ENCODE measurements at places on chromosomes 5 and 9.

DNA sequence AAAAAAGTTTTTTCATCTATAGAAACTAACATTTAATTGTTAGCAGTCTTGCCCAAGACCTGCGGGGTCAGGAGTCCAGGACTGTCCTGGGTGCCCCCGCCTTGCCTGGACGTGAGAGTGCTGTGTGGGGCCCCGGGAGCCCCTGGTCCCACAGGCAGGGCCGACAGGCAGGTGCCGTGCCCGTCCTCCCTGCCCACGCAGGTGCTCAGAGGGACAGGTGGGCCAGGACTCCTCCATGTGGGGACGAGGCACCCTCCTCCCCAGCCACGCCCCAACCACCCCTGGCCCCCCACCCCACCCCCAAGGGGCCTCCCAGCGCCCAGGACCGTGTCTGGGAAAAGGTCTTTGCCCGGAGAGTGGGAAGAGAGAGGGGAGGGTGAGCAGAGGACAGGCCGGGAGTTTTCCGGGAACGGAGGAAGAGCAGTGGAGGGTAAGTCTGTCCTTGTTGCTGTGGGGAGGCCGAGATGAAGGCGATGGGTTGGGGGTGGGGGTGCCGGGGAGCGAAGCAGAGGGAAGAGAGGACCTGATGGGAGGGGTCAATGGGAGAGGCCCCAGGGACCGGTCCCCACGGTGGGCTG is 2.7 kb upstream of the LCN12 start:
- no peak for DNase-seq

- no peak for DNase-seq
These were observed 1215.9 kb downstream of the EFNA5 start for GRCh38 chr5:106454651-106455415.

GRCh38 chr9:21542787-21543186 is 60.7 kb upstream of the IFNE start:
- DNase-seq = no peak

- peak; percentile 70 for DNase-seq
These were observed 3.0 kb downstream of the GRK6 start for GRCh38 chr5:177429248-177430040.

DNA sequence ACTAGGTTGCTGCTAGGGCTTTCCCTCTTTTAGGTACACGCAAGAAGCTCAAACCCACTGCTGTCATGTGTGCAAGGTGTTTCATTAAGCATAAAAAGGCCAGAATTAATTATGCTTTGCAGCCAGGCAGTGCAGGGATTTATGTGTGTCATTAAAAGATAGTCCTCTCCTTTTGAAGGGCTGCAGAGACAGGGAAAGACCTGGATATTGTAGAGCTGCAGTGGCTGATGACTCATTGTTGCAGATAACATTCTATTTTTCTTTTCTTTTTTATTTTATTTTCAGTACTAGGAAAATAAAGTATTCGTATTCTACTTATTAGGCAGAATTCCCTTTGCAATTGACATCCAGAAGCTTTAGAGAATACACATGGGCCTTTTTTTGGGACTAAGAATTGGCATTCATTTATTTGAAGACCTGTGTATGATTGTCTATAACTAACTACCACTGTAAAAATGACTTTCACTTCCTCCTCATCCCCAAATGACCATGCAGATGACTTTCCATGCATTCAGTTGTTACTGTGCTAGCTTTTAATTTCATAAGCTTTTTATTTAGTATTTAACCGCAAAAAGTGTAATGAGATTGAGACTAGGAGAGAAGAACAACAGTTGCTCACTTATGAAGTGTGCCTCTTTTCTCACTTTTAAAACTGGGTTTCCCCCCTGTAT is 113.0 kb downstream of the PAM start:
- DNase-seq = no peak

DNA sequence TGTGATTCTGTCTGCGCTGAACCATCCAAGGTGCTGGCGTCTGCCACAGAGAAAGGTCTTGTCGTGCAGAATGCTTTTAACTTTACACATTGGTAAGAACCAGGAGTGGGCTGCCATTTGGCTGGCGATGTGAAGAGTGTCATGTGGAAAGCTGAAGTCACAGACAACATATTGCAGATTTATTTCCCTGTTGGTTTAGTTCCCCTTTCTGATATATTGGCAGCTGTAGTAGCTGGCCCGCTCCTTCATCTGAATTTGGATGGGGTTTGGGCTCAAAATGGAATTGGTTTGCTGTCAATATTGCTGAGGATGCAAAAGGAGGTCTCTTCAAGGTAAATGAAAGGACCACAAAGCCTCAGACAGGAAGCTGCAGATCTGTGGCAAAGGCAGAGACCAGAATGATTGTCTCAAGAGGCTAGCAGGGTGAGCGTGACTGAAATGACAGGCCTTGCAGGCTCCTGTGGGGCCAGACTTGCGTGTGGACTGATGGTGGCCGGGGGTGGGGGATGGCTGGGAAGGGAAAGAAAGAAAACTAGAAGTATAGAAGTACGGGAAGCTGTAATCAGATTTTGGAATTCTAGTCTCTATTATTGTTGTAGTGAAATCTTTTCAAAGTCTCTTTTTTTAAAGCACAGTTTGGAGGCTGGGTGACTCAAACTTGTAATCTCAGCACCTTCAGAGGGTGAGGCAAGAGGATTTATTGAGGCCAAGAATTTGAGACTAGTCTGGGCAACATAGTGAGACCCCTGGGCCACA is 25.1 kb upstream of the CD180 start:
- DNase-seq = no peak

DNA sequence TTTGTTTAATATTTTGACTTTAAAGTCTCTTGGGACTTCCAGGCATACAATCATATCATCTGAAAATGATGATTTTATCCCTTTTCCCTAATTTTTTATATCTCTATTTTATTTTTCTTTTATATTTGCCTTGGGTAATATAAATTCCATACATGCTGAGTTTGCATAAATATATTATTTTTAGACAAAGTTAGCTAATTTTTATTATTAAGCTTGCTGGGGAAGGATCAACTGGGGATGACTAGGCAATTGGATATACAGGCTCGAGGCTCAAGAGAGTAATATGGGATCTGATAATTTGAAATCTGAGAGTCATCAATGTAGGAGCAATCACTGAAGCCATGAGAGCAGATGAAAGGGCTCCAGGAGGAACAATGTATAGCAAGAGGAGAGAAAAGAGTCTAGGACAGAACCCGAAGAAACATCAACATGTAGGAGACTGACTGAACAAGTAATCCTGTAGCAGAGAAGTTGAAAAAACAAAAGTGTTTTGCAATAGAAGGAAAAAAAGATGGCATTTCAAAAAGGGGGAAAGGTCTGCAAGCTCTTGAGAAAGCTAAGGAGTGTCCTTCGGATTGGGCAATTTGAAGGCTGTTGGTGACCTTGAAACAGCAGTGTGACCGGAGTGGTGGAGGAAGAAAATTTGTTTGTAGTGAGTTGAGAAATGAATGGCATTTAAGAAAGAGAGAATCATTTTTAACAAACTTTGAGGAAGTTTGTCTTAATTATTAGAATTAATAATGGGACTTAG is 17.0 kb upstream of the RHOBTB3 start:
- no peak for DNase-seq

- no peak for DNase-seq
These were observed 97.5 kb downstream of the INIP start for GRCh38 chr9:112620388-112620787.

DNA sequence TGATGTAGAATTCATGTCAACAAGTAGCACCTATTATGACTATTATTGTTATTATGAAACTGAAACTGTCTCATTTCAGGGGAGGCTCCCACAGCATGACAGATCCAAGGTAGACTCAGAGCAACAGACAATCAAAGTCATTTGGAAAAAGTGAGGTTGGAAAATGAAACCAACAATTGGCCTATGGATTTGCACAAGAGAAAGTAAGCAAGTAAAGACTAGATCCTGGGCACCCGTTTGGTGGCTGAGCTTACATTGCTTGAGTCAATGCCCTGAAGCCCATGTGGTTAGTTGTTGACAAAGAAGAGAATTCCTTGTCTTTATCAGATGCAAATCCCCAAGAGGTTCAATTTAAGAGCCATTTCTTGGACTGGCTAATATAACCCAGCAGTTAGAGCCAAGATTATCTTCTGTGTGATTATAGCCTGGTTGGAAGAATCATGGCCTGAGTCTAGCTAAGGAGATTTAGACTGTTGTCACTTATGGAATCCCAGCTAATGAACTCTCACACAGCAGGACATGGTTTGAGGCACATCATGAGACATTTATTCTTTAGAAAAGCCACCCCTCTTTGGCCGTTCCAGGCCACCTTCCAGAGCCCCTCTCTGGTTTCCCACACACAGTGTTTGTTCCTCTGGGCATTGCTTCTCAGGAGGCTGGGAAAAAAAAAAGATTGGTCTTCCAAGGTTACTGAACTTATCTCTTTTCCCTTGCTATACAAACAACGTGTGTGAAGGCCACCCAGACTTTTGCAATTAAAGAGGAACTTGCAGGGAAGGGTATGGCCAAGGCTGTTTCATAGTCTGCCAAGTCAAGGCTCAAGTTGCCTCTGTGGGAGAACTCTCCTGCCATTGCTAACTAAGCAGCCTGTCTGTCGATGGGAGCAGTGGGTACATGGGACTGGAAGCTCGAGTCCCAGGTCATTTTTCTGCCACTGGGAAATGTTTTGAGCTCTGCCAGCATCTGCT is 399.5 kb downstream of the ENC1 start:
- DNase-seq = no peak

GRCh38 chr9:94030318-94031179 is 53.7 kb upstream of the PTPDC1 start:
- peak; percentile 60 for DNase-seq

GRCh38 chr9:89359751-89360261 is 41.5 kb downstream of the SECISBP2 start:
- DNase-seq = no peak

DNA sequence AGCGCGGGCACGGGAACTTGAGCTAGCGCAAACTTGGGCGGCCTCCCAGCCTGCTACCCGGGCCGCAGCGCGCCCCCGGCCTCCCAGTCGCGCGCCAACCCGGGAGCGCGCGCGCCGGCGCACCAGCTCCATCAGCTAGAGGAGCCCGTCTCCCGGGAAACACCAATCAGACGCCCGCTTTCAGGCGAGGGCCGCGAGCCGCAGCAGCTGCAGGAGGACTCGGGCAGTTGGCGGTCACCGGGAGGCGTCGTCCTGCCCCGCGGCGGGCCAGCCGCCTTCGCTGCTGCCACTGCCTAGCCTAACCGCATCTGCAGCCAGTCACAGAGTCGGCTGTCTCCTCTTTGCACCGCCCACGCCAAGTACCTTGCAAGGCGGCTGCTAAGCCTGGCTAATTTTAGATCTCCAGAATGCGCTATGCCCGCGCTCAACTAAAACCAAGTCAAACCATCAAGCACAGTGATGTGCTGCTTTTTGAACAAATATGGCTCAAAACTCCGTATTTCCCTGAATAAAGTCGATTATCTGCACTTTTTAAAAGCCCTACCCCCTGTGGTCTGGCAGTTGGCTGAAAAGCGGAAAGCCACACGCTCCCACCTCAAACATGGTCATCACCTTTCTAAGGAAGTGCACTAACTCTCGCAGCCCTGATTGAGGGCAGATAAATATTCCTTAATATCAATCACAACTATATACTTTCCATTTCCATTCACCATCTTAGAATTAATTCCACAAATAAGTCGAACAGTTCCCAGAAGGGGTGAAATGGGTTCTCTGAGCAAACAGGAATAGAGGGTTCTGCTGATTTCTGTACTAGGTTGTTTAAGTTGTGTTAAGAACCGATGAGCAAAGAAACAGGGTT is 221.8 kb downstream of the MEF2C start:
- peak; percentile 37 for DNase-seq

- DNase-seq = peak; percentile 92
These were observed at the start of gene BRD3OS for GRCh38 chr9:134024828-134025605. Gene BRD3OS (plus strand): TSS chr9:134025481. CDS start chr9:134026748, 1,267 bp downstream.

- no peak for DNase-seq
These were observed 310.5 kb downstream of the DMAC1 start for GRCh38 chr9:7489036-7489435.

DNA sequence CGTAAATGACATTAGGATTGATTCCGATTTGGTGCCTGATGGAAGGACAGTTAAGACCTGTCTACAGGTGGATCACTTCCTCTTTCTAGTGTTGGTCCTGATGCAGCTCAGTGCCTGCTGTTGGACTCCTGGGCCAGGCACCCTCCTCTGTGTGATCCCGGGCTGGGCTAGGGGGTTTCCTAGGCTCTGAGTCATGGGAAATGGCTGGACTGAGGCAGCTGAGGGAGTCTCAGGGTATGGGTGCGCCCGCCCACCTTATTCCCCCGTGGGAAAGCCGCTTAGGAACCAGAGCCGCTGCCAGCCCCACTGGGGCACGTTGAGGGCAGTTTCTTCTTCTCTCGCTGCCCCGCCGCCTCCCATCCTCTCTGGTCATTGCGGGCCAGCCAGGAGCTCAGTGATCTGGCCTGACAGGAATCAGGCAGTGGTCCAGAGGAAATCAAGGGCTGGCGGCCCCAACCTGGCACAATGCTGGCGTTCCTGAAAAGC is 12.9 kb downstream of the TCF7 start:
- no peak for DNase-seq

GRCh38 chr9:107484117-107484723 is 5.3 kb downstream of the KLF4 start:
- peak; percentile 13 for DNase-seq

GRCh38 chr5:100562821-100563220 is 27.6 kb downstream of the FAM174A start:
- DNase-seq = no peak

- no peak for DNase-seq
These were observed 17.0 kb downstream of the BICD2 start for GRCh38 chr9:92747459-92748232.

GRCh38 chr5:149627070-149627469 is 45.8 kb downstream of the ARHGEF37 start:
- no peak for DNase-seq

- DNase-seq = no peak
These were observed 37.4 kb downstream of the C9orf152 start for GRCh38 chr9:110170357-110171257.

DNA sequence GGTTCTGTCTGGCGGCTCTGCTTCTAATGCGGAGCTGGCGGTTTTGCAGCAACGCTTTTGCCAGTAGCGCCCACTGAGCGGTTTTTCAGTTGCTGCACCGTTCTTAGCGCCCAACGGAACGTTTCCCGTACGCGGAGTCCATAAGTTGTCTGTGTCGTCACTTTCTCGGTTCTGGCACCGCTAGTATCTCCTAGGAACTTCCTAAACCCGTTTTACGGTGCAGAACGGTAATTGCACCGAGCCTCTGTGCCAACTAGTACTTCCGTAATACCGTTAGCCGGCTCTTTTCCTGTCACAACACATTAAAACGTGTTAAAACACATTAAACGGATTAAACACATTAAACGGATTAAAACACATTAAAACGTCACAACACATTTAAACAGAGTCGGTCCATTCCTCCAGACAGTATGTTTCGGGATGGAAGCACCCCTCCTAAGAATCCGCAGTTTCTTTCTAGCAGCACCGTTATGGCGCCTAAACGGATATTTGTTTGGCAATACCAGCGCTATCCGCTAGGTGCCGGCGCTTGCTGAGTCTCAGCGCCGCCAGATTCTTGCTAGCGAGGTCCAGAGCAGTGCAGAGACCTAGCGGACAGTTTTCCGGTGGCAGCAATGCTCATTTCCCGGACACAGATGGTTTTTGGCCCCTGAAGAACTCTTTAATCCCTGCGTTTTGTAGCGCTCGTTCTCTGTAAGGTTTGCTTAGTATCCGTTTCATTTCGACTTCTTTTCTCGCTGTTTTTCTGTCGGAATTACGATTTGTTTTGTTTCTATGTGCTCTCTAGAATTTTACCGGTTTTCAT is 45.4 kb downstream of the ANXA2R start:
- DNase-seq = peak; percentile 83

Measured in T-helper 1 cell (primary cell).